ENCODE measurements at places on chromosomes 5 and 9.

DNA sequence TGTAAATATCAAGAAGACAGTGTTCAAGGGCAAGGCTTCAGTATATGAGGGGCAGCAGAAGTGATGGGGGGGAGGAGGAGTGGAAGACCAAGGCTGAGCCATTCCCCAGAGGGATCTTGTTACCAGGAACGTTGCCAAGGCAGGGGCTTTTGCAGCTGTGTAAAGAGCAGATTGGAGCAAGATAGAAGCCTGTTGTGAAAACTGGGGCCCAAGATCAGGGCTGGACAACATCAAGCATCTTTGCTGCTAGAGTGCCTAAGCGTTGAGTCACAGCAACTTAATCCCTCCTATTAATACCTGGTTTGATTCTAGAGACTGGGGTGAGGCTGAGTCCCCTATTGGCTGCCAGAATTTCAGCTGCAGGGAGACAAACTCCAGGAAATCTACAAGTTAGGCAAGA is 18.4 kb upstream of the ERCC6L2 start:
- DNase-seq = no peak

- DNase-seq = no peak
Measured at GRCh38 chr9:18520416-18521047, 46.6 kb downstream of the ADAMTSL1 start.

DNA sequence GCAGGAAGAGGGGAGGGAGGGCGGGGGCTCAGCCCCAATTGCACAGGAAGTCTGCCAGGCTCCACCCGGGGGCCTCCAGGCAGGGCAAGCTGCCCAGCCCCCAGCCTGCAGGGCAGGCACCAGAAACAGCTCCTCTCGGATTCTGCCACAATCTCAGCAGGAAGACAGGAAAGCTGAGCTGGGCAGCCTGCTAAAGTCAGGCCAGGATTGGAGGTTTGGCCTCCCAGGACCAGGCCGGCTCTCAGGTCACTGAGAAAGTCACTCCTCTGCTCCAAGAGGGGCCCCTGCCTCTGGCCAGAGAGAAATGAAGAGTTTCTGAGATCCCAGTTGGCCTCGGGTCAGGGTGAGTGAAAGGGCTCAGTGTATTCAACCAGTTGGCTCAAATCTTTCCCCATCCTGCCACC is 54.6 kb upstream of the STXBP1 start:
- DNase-seq = no peak

GRCh38 chr9:128358861-128359260 is 12.3 kb upstream of the URM1 start:
- DNase-seq = no peak

- peak; percentile 79 for DNase-seq
Measured at GRCh38 chr5:179801304-179802206, 5.1 kb downstream of the MGAT4B start.

- no peak for DNase-seq
Measured at GRCh38 chr5:31880449-31880848, 241.5 kb downstream of the PDZD2 start.

DNA sequence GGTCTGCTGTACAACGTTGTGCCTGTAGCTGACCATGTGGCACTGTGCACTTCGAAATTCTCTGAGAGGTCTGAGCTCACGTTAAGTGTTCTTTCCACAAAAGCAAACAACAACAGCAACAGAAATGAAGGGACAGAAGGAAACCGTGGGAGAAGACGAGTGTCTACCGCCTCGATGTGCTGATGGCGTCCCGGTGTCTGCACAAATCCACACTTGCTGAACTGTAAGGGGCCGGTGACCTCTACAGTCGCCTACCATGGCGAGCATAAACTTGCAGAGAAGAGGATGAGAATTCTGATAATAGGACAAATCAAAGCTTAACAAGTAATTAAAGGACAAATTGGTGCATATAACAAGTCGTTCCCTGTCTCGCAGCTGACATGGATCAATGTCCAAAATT is 114.0 kb downstream of the ADAMTS2 start:
- DNase-seq = no peak

DNA sequence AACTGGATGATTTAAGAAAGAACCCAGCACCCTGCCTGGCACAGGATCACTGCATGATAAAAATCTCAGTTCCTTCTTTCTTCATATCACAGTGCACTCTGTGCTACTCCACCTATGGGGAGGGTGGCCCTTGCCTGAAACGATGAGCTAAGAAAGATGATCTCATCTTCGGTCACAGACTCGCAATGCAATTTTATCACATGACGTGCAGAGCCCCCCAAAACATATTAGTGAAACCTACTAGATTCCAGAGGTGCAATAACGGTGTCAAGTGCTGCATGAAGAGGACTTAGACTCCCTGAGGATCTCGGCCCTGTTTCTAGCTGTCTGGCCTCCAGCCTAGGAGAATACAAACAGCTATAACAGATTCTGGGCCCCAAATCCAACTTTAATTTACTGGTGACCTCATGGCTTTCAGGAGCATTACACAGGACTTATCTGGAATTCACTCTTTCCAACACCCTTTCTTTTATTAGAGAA is 104.0 kb downstream of the EBF1 start:
- DNase-seq = no peak

DNA sequence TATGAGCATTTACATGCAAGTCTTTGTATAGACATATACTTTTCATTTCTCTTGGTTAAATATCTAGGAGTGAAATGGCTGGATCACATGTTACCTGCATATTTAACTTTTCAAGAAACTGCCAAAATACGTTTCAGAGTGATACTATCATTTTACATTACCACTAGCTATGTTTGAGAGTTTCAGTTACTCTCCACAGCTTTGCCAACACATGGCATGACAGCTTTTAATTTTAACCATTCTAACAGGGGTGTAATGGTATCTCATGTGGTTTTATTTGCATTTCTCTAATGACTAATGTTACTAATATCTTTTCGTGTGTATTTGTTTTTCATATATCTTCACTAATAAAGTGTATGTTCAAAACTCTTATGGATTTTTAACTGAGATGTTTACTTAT is 99.8 kb downstream of the DTWD2 start:
- no peak for DNase-seq

DNA sequence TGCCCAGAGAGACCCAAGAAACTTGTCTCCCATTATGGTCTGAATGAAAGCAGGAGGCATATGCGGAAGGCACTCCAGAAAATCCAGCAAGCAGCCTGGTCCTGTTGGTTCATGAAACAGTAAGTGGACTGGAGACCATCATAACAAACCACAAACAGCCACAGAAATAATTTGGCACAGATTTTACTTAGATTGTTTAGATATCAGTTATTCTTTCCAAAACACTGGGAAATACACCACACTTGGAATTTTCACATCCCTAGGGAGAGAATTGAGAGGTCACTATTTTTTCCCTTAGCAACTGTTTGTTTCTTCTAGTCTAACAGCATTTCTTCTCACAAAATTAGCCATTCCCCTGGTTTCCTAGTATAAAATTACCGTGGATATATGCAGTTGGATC is 300.8 kb downstream of the OSTF1 start:
- DNase-seq = no peak

GRCh38 chr5:34849253-34849652 is 10.3 kb downstream of the TTC23L start:
- DNase-seq = no peak

GRCh38 chr5:103237778-103238177 is 20.8 kb upstream of the MACIR start:
- no peak for DNase-seq

- DNase-seq = no peak
Measured at GRCh38 chr9:90306158-90306557, 336.5 kb downstream of the DIRAS2 start.

- DNase-seq = no peak
Measured at GRCh38 chr9:136786451-136786850, 4.7 kb upstream of the TMEM141 start.

GRCh38 chr9:120942186-120943001 is 15.8 kb upstream of the TRAF1 start:
- no peak for DNase-seq

DNA sequence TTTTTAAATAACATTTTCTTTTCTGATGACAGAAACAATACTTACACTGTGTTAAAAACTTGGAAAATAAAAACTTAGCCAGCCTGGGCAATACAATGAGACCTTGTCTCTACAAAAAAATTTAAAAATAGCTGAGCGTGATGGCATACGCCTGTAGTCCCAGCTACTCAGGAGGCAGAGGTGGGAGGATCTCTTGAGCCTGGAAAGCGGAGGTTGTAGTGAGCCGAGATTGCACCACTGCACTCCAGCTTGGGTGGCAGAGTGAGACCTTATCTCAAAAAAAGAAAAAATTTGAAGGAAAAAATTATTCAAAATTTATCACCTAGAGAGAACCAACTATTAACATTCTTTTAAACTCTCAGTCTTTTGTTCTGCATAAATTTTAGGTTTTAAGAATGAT is 4.9 kb upstream of the CMYA5 start:
- no peak for DNase-seq

DNA sequence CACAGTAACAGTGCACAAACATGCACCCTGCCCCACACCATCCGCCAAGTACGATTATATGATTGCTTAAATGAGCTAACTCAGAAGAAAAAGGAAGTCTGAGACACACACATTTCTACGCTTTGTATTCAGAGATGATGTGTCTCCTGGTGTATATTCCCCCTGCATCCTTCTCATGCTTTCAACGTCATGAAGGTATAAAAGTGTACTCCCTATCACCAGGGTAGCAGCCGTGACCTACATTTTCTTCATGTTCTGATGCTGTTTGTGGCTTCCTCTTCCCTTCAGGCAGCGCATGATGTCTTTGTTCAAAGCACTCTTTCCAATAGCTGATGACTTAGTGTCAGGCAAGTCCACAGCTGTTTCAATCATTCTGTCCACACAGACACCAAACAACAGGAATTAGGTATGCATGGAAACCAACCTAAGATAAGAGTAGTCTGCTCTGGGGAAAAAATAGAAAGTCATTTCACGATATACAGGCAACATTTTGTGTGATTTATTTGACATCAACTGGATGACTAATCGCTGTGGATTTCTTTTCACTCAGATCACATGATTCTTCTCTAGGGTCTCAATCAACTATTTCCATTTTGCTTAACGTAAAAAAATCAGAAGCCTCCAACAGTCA is 269.4 kb upstream of the PTGER4 start:
- DNase-seq = peak; percentile 55

GRCh38 chr9:33868440-33868973 is 51.5 kb downstream of the UBE2R2 start:
- DNase-seq = no peak

DNA sequence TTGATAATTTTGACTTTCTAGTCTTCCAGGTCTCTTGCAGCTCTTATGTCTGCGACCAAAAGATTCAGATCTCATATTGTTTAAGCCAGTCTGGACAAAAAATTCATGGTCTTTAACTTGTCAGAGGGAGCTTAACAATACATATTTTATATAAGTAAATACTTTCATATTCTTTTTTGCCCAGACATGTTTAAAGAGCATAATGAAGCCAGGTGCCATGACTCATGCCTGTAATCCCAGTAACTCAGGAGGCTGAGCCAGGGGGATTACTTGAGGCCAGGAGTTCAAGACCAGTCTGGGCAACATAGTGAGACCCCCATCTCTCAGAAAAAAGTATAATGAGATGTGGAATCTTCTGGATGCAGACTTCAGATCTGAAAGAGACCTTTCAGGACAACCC is 69.8 kb downstream of the JMY start:
- DNase-seq = no peak

- DNase-seq = no peak
Measured at GRCh38 chr5:83471405-83472212, at the start of gene VCAN. VCAN (plus strand) TSS chr5:83471744; CDS start chr5:83483519, 11,775 bp downstream.

DNA sequence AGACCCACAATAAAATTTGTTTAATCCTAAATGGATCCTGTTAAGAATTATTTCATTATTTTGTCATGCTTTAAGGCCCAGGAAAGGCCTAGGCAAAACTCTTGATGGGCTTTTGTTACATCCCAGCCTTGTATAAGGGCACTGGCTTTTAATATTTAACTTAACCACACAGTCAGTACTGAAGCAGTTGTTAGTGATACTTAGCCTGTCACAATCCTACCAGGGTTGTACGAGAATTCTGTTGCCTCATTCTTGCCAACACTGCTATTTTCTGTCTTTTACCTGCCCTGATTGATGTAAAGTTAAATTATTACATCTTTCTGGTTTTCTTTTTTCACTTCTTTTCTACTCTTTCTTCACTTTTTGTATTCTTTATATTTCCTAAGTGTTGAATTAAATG is 10.9 kb downstream of the ZNF169 start:
- DNase-seq = no peak

- no peak for DNase-seq
Measured at GRCh38 chr5:127838661-127839060, 135.5 kb downstream of the CCDC192 start.

- no peak for DNase-seq
Measured at GRCh38 chr9:123093141-123093540, 59.7 kb downstream of the GPR21 start.

DNA sequence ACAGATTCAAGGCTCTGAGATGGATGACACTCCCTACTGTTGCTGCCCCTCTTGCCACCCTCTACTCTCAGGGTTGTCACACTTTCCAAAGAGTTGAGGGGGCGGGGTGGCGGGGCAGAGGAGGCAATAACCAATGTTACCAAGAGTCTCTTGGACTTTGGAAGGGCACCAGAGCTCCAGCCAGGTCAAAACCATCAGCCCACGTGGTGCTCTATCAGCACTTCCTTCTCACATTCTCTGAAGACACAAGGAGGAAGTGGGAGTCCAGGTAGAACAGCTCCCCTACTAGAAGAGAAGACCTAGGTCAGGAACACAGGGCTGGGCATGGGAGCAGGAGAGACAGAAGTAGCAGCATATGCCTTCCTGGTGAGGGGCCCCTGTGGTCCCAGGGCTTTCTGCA is 33.0 kb upstream of the PIK3R1 start:
- no peak for DNase-seq

GRCh38 chr9:9973062-9973461 is 639.7 kb downstream of the PTPRD start:
- no peak for DNase-seq

DNA sequence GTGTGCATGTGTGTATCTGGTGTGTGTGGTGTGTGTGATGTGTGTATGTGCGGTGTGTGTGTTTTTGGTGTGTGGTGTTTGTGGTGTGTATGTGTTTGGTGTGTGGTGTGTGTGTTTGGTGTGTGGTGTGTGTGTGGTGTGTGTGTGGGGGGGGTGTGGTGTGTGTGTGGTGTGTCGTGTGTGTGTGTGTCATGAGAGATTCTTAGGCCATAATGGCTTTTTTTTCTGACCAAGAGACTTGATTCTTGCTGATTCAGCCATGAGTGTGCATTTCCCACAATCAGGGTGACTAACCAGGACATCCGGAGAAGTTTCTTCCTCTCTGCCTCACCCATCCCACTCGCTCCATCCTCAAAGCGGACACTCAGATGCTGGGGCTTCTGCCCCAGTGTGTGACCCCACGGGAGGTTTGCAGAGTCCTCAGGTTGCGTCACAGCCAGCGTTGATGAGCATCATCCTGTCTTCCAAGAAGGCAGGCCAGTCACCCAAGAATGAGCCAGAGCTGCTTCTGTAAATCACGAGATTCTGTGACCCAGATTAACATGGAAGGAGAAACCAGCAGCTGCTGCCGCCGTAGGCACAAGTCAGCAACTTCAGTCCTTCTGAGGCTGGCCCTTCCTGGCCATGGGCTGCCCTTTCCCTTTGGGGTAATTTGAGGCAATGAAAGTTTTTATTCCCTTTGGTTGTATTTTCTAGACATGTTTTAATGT is 12.5 kb upstream of the CTSL start:
- DNase-seq = peak; percentile 36
